ENCODE measurements at places on chromosomes 12 and 14.
A peak's percentile ranks its signal among the peaks of the same experiment; 100 is the strongest.

DNA sequence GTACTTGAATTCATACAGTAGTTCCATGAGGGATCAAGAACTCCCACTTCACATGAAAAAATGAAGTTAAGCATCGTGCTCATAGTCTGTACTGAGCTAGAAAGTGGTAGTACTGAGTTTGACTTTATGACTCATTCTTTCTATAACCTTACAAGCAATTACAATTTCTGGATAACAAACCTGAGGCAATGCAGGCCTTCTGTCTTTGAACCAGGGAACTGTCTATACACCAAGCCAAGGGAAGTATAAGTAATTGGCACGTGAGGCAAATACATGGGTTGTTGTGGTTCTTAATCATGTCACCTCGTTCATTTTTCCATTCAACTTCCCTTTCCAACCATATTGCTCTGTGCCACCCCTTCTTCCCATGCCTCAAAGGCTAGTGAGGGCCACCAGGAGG lies 16.8 kb downstream of the GNS start:
- no peak for DNase-seq

- no peak for DNase-seq
Observed at GRCh38 chr12:27747111-27747820, 32.8 kb upstream of the KLHL42 start.

DNA sequence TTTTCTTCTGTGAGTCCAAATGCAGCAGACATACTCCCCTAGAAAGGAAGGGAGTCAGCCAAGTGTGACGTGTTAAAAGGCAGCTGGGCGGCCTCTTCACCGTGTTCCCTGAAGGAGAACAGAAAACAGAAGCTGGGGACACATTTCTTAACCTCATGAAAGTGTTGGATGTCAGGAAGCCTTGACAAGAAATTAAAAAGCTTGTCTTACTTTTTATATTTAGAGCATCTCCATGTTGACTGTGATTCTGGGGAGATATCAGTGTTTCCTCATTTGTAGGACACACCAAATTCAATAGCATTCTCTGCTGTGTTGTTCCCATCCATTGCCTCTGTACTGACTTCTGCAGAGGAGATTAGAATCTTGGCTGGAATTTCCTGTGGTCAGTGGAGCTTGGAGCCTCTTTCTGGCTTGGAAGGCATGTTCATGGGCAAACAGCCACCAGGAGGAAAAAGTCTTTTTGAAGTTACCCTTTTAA lies 93.7 kb downstream of the RMST start:
- no peak for DNase-seq

DNA sequence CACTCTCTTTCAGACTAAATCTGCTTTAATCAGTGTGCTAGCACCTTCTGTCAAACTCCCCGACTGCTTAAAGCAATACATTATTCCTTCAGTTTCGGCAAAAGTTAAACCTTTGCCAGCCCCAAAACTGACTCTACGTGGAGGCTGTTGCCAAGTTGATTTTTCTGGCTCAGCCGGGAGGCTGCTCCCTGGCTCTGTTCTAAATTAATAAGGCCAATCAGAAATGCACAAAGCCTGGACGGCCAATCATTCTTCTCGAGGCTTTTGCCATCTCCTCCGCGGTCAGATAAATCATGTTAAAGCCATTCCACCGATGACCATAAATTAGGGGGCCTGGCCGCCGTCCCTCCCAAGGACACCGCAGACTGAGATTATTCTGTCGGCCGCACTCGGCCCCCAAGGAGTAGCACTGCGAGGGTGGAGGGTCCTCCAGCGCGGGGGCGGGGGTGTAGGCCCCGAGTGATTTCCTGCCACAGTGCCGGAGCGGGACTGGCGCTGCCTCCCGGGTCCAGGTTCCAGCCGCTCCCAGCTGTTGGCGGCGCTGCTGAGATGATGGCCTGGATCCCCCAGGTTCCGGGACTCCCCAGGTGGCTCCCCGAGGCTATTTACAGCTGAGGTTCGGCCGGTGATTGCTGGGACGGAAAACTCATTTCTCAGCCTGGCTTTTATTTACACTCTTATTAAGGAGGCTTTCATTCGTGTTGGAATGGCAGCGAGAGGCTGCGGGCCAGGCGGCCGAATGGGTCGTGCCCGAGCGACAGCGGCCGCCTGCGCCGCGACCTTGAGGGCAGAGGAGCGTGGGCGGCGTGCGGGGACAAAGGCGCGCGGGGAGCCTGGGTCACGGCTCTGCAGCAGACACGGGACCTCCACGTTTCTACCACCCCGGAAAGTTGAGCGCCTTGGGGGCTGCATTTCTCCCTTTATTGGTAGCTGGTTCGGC lies 165.1 kb downstream of the MON2 start:
- DNase-seq: peak; percentile 78

- DNase-seq: no peak
Observed at GRCh38 chr12:116821291-116821690, 60.0 kb downstream of the HRK start.

GRCh38 chr12:38695057-38695456 lies 210.3 kb downstream of the CPNE8 start:
- no peak for DNase-seq

DNA sequence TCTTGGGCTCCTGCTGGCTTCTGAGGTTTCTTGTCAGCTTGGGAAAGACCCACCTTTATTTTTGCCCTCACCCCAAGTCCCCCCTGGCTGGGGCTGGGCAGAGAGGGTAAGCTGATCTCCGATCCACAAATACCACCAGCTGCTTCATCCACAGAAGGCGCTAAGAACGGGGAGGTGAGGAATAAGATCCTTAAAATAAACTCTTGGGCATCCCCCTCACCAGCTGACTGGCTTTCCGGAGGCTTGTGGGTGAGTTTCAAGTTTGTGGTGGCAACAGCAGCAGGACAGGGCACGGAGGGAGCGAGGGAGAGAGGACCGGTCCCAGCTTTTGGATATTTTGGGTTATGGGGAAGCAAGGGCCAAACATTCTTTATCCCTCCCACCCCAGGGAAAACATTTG lies 20.8 kb upstream of the HSPB8 start:
- DNase-seq: no peak

- DNase-seq: no peak
Observed at GRCh38 chr12:77850698-77851097, 20.0 kb downstream of the NAV3 start.

- no peak for DNase-seq
Observed at GRCh38 chr14:38110258-38110657, 97.4 kb upstream of the SSTR1 start.

- DNase-seq: no peak
Observed at GRCh38 chr14:29650554-29651269, 276.9 kb downstream of the PRKD1 start.

GRCh38 chr12:115866909-115867525 lies 410.5 kb downstream of the MED13L start:
- no peak for DNase-seq

GRCh38 chr14:88929656-88930436 lies 105.4 kb downstream of the TTC8 start:
- peak; percentile 2 for DNase-seq

DNA sequence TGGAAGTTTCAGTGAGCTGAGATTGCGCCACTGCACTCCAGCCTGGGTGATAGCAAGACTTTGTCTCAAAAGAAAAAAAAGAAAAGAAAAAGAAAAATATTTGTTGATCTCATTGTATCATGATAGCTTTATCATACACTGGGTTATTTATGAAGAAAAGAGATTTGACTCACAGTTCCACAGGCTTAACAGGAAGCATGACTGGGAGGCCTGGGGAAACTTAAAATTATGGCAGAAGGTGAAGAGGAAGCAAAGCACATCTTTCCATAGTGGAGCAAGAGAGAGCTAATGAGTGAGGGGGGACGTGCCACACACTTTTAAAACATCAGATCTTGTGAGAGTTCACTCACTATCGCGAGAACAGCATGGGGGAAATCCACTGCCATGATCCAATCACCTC lies 72.7 kb upstream of the FUT8 start:
- no peak for DNase-seq
